ENCODE measurements at places on chromosomes 12 and 14.

- DNase-seq: no peak
Observed at GRCh38 chr14:57687416-57687815, 178.5 kb downstream of the SLC35F4 start.

GRCh38 chr12:66627270-66627987, 51.4 kb downstream of the GRIP1 start:
- no peak for DNase-seq

- DNase-seq: no peak
Observed at GRCh38 chr14:69274321-69274720, 14.4 kb downstream of the GALNT16 start.

DNA sequence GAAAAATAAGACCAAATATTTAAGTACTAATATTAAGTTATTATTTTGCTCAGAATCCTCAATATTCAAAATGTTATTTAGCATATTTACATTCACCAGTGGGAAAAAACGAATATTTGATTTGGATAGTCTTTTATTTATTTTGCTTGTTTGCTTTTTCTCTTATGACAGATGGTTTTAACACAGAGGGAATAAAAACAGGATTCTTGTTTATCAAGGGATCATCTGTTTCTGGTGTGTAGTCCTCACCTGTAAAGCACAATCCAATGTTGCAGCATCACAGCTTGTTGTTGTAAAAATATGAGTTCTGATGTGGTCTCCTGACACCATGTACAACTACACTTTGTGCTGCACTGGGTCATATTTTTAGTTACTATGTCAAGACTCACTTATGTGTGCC, 103.9 kb downstream of the AVPR1A start:
- no peak for DNase-seq

DNA sequence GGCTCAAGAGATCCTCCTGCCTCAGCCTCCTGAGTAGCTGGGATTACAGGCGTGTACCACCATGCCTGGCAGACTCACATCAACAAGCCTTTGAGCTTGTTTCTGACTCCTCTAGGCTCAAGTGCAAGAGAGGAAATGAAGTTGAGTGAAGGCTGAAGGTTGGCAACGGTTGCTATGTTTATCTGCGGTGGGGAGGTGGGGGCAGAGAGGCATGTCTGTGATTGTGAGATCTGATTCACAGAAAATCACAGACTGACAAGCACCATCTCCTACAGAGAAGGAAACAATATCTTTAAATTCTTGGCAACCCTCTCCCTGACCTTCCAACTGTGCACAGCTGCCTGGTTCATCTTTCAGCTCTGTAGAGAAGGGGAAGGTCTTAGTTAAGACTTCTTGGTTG, 22.1 kb upstream of the NINJ2 start:
- no peak for DNase-seq

All from esophagus squamous epithelium (tissue), 5 donors.